ENCODE measurements at places on chromosomes 12 and 14.
A peak's percentile ranks its signal among the peaks of the same experiment; 100 is the strongest.

- DNase-seq = peak; percentile 4
These were observed 91.2 kb upstream of the PARP11 start for GRCh38 chr12:3964439-3964838.

DNA sequence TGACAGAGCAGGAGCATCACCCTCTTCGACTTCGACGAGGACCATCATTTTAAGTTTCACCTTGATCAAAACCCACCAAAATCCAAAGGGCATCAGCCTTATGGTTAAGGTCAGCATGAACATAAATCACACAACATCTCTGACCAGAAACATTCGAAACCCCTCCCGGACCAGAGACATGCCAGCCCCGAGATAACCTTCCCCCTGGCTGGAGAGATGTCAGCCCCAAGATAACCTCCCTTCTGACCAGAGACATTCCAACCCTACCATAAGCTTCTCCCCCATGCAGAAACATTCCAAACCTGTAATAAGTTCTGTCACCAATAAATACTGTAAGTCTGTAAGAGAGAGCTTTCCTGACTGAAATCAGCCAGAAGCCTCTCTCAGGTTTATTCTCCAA lies 6.3 kb downstream of the PCNX4 start:
- no peak for DNase-seq

- DNase-seq = peak; percentile 51
These were observed 136.1 kb upstream of the WSCD2 start for GRCh38 chr12:107992870-107993451.

DNA sequence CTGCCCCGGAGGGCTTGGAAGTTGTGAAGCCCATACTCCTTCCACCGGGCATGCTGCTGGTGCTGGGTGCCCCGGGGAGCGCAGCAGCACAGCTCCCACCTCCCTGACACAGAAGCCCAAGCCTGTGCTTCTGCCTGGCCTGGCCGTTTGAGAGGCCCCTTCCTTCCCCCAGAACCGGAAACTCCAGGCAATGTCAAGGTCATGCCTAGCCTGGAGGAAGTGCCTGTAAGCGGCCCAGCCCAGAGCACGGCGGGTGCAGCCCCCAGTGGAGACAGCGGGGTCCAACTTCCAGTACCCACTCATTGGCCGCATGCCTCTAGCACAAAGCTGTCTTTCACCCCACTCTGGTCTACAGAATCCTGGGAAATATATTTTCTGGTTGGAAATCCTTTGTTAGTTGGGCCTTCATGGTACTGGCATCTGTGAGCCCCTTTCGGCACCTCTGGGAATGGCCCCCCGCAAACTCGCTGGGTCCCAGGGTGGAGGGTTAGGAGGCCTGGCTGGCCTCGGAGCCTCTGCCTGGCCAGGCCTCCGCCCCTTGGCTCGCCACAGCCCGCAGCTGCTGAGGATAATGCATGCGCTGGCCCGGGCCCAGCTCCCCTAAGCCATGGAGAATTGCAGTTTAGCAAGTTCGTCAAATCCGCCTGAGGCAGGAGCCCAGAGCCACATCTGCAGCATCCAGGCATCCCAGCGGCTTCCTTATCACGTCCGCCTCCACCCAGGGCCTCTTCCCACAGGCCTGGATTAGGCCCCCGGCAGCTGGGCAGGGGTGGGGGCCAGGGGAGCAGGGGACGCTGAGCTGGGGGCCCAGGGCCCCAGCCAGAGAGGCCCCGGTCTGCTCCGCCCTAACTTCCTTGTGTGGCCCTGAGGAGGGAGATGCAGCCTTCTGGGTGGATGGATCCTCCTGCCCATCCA lies 48.9 kb upstream of the DLK1 start:
- peak; percentile 41 for DNase-seq

DNA sequence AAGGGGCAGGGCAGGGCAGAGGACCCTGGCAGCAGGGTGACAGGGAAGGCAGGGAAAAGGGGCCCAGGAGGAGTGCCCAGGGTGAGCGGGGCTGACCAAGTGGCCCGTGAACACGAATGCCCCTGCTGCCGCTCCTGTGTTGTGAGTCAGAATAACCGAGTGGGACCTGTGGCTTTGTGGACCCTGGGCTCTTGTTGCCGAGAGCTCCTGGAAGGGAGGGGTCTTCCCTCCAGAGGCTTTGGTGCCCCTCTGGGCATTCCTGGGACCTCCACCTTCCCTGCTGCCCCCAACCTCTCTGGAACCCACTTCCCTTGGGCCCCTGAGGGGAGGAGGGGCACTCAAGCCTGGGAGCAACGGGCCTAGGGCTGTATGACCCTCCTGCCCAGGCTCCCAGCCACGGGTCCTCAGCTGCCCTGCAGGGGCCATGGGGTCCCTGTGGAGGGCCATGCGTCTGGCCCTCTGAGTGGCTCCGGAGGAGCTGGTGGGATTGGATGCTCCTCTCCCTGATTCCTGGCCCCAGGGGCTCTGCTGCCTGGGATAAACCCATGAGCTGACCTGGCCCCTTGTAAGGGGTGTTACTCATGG lies 319.4 kb downstream of the TMEM121 start:
- DNase-seq = no peak

GRCh38 chr14:24137529-24138395 lies 1.8 kb downstream of the PSME1 start:
- DNase-seq = no peak

DNA sequence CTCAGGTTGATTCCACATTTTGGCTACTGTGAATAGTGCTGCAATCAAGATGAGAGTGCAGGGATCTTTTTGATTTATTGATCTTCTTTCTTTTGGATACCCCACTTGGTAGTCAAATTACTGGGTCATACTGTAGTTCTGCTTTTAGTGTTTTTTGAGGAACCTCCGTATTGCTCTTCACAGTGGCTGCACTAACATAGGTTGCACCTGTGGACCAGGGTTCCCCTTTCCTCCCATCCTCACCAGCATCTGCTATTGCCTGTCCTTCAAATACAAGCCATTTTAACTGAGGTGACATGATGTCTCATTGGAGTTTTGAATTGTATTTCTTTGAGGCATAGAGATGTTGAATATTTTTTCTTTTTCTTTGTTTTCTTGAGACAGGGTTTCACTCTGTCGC lies 152.5 kb upstream of the TMEM132C start:
- DNase-seq = no peak

GRCh38 chr12:89924191-89924590 lies 215.6 kb upstream of the ATP2B1 start:
- peak; percentile 20 for DNase-seq

GRCh38 chr12:2341051-2341751 lies 288.4 kb downstream of the CACNA1C start:
- DNase-seq = no peak

DNA sequence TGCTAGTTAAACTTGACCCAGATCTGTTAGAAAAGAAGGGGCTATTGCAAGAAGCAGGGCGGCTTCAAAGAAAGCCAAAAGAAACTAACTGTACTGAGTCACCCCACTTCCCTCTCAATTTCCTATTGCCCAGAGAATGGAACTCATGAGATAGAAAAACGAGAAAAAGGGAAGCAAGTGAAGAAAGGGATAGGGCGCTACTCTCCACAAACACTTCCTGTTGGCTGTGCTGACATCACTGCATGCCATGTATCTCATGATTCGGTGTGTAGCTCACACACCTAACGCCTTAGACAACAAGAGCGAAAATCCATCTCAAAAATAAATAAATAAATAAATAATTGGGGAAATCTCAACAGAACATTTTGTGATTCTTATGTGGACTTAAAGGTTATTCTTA lies 13.0 kb upstream of the P2RX4 start:
- DNase-seq = peak; percentile 89

GRCh38 chr12:4553943-4554342 lies 8.1 kb upstream of the DYRK4 start:
- no peak for DNase-seq

DNA sequence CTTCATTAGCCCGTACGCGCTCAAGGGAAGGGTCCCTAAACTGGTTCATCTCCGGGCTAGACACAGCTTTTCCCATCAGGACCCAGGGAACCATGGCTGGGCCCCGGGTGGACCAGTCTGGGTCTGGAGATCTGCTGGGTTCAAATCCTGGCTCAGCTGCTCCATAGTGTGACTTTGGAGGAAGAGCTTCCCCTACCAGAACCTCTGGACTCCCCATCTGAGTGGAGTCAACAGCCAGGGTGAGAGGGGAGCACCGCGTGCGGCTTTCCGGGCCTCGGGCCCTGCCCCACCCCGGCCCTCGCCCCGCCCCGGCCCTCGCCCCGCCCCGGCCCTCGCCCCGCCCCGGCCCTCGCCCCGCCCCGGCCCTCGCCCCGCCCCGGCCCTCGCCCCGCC lies 41.2 kb downstream of the BEGAIN start:
- no peak for DNase-seq

GRCh38 chr12:91397866-91398532 lies 215.4 kb upstream of the DCN start:
- no peak for DNase-seq

- DNase-seq = no peak
These were observed 30.3 kb upstream of the KLRF1 start for GRCh38 chr12:9796971-9797370.

GRCh38 chr14:54567224-54567638 lies 303 bp downstream of the SAMD4A start:
- no peak for DNase-seq

GRCh38 chr12:2292560-2292959 lies 239.8 kb downstream of the CACNA1C start:
- no peak for DNase-seq

DNA sequence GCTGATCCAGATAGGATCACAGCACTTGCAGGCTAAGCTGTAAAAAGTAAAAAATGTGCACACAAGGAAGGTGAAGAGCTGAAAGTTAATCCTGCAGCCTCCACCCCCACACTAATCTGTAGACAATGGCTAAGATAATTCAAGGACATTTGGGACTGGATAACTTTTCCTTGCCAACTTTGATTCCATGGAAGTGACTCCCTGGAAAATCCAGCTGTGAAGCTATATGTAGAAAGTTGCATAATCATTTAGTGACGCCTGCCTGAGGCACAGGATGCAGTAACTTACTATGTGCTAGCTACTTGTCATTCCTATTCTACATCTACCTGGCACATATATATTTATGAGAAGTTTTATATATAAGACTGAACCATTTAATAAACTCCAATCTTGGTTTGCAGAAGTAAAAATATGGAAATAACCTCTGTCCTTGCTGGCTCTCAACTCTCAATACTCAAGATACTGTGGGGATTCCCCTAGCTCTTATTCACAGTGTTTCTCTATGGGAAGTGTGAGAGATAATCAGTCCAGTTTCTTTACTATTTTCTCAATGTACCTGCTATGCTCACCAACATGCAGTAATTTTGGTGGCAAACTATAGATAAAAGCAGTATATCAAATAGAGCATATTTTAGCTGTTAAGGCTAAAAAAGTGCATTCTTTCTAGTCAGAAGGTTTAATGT lies 14.8 kb downstream of the LDHB start:
- DNase-seq = no peak

DNA sequence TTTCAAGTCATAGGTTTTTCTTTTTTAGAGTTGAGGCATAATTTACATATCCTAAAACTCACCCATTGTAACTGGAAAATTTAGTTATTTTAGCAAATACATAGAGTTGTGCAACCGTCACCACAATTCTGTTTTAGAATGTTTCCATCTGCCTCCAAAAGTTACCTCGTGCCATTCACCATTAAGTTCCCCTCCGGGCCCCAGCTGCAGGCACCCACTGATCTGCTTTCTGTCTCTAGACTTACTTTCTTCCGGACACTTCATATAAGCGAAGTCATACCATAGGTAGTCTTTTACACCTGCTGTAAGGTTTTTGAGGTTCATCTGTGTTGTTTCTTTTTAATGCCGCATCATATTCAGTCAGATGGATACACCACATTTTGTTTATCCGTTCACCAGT lies 28.7 kb downstream of the PPP2R5C start:
- DNase-seq = peak; percentile 17

DNA sequence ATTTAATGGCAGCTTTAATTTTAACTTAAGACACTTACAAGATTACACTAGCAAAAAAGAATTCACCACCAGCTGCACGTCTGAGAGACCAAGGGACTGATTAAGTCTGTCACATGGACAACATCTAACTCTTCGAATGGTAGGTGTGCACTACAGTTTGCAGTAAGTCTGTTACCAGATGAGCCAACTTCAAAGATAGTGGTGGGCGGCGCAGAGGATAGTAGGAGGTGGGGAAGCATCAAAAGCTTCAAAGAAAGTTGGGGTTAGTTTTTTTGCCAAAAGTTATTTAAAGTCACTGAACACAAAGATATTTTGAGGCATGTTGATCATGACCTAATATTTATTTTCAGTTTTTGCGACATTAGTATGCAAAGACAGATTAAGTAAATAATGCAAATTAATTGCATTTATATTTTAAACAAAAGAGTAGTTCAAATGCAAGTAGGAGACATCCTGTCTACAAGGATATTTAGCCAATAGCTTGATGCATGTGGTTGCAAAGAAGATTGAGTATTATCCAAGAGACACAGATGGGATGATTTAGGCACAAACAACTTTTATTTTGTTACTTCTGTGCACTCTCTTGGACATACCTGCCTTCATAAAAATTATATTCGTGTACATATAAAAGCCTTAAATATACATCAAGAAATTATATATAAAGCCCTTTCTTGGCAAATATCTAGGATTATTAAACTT lies 327.7 kb downstream of the BMP4 start:
- DNase-seq = no peak

- no peak for DNase-seq
These were observed 219.3 kb upstream of the HMGA2 start for GRCh38 chr12:65605019-65605418.

DNA sequence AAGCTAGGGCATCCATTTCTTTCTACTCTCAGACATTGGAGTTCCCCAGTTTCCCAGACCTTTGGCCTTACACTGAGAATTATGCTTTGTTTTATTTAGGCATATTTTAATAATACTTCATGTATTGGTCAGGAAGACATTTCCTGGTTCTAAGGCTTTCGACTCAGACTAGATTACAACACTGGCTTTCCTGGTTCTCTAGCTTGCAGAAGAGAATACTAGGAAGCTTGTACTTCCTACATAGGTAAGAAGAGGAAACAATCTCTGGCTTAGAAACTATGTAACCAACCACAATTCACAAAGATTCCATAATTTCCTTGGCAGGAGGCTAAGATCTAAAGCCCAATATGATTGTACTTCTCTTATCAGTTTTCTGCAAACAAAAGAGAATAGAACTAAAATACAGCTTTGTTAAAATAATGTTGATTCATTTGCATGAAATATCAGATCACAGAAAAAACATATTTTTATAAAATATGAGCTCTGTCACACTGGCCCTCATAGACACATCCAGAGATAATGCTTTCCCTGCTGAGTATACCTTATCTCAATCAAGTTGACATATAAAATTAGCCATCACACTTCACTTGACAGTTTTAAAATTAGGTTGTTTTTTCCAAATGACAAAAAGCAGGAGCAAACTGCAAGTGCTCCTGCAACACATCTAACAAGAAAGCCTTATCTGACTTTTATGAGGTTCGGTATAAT lies 30.5 kb downstream of the CLEC2D start:
- peak; percentile 27 for DNase-seq

DNA sequence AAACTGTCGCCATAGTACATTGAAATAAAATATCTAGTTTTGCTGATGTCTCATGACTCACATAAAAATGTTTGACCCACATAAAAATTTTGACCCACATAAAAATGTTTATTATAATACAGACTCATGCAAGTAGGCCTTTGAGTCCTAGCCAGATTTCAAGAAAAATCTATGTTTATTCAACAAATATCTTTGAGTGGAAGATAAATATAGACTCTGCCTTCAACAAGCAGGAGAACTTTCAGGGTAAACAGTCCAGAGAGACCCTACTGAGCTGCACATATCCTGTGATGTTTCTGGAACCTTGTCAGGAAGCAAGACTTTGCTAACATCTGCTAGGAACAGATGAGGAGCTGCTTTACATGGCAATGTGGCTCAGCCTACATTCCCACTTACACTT lies 283.1 kb downstream of the MDGA2 start:
- DNase-seq = no peak

GRCh38 chr14:92675976-92676375 lies 72.5 kb downstream of the LGMN start:
- peak; percentile 79 for DNase-seq

Measured in inflammatory macrophage (primary cell).